LHCN-M2 (cell line): ENCODE measurements at places on chromosomes 6 and 20. TPM values are rescaled to one million over a fixed set of nuclear protein-coding genes. Genes with fewer than 3 reads are reported as not detected.

- no peak for DNase-seq
Observed at GRCh38 chr6:112786801-112787200, 439.7 kb downstream of the RFPL4B start.

DNA sequence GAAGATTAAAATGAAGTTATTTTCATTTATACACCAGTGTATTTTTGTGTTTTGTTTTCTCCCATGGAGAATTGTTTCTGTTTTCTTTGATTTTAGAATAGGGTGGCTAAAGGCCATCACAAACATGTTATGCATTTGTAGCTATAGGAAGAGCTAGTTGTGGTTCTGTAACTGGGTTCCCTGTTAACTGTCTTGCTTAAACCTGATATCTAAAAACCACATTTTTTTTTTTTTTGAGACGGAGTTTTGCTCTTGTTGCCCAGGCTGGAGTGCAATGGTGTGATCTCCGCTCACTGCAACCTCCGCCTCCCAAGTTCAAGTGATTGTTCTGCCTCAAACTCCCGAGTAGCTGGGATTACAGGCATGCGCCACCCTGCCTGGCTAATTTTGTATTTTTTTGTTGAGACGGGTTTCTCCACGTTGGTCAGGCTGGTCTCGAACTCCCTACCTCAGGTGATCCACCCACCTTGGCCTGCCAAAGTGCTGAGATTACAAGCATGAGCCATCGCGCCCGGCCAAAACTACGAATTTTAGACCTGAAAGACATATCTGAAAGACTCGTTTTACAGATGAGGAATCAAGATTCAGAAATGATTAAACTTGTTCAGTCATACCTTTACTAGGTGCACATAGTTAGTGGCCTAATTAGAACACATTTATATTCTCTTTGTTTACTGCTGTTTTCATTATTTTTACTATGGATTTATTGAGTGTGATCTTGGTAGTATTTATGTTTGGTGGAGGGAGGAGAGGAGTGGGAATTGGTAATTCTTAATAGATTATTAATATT is 18.0 kb downstream of the SCAF8 start:
- DNase-seq: no peak

- DNase-seq: peak; percentile 98
Observed at GRCh38 chr6:52517502-52518278, 59.2 kb downstream of the TRAM2 start.

LY6G6C gene
- total RNA-seq: 0.51 TPM in 1 of 2 replicates, not detected in the other

- DNase-seq: no peak
Observed at GRCh38 chr6:158041370-158041769, 59.7 kb downstream of the SYNJ2 start.

DNA sequence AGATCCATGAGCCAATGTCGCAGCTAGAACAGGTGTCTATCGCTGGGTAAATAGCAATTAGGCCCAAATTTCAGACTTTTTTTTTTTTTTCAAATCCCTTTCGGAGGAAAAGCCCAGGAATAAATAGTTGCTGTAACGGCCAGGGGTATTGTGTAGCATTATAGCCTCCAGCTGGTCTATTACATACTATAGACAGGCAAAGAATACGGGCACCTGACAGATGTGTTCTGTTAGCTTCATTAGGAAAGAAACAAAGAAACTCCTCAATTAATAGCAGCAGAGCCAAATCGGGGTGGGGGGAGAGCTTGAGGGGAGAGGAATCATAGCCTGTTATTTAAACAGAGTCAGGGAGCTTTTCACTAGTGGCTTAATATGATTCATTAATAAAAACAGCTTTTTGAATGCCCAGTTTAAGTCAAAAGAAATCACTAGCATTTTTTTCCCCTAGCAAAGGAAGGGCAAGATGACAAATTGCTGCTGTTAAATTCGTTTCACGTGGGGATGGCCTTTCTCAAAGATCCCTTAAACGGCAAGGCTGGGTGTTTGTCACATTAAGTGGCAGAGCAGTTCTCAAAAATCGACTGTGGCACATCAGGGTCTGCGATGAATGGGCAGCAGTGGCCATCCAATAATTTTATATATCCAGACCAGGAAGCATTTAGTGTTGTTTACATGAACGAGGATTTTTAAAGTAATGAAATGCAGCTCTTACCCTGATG is 139.4 kb downstream of the ID4 start:
- no peak for DNase-seq

DNA sequence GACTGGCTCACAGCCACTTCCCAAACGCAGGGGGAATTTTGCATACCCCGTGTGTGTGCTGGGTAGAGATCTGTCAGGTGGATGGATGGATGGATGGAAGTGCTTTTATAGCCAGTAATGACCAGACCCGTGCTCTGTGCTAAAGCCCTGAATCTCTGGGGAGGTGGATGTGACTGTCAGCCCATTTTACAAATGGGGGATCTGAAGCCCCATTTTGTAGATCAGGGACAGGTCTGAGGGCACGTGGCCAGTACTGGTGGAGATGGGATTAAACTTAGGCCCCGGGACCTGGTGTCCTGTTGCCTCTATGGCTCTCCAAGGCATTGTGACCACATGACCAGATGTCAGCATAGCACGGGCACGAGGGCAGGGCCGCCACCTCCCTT is 38.2 kb upstream of the ZBP1 start:
- DNase-seq: no peak

TTK gene
- total RNA-seq: 63.7 and 69.5 TPM in 2 replicates

- DNase-seq: no peak
Observed at GRCh38 chr6:158290659-158291058, 21.6 kb upstream of the TULP4 start.

- DNase-seq: no peak
Observed at GRCh38 chr6:43159599-43159998, 11.5 kb upstream of the SRF start.
